ENCODE measurements at places on chromosomes 5 and 9.

DNA sequence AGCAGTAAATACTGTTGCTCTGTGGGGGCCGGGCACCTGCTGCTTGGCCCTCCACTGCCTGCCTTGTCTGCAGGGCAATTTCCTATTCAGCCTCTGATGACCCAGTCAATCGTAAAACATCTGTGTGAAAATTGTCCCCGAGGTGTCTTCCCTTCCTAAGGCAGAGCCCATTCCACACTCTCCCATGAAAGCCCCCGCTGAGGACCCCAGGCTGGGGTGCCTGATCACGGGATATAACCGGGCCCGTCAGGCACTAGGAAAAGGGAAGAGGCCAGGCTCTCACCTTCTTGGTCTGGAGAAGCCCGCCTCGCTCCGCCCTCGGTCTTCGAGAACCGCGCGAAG, 27.2 kb upstream of the SCGB3A1 start:
- DNase-seq = no peak

GRCh38 chr9:128072144-128073021, 4.4 kb downstream of the SLC25A25 start:
- DNase-seq = peak; percentile 76

GRCh38 chr9:136327304-136327974, at the start of gene GPSM1:
Gene GPSM1 (plus strand): TSS chr9:136327539. CDS start chr9:136327696, 157 bp downstream.
- no peak for DNase-seq

DNA sequence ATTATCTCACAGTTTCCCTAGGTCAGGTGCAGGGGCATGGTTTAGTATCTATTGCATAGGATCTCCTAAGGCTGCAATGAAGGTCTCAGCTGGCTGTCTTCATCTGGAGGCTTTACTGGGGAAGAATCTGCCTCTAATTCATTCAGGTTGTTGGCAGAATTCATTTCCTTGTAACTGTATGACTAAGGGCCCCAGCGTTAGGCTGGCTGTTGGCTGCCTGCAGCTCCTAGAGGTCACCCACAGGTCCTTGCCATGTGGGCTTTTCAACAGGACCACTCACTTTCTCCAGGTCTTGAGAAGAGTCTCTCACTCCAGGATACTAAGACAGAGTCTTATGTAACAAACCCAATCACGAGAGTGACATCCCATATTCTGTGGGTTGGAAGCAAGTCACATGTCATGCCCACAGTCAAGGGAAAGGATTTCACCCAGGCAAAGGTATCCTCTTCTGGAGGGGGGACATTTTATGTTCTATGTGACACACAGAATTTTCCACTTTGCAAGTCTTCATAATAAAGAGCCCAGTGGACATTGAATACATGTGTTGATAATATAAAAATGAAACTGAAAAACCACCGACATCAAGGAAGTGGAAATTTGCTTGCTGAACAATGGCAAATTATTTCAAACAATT, 38.2 kb downstream of the HMHB1 start:
- DNase-seq = no peak

DNA sequence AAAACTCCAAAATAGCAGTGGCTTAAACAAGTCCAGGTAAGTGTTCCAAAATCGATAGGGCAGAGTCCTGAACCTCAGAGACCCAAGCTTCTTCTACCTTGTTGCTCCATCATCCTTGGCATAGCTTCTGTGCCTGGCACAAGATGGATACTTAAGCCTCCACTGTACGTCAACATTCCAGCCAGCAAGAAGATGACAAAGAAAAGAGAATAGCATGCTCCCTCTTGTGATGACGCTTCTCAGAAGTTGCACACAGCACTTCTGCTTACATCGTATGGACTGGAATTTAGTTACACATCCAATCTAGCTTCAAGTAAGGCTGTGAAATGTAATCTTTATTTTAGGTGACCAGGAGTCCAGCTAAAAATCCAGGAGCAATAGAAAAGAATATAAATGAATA, 227.4 kb downstream of the ESM1 start:
- DNase-seq = peak; percentile 43

GRCh38 chr5:30051976-30052375, 1141.5 kb upstream of the CDH6 start:
- DNase-seq = no peak

DNA sequence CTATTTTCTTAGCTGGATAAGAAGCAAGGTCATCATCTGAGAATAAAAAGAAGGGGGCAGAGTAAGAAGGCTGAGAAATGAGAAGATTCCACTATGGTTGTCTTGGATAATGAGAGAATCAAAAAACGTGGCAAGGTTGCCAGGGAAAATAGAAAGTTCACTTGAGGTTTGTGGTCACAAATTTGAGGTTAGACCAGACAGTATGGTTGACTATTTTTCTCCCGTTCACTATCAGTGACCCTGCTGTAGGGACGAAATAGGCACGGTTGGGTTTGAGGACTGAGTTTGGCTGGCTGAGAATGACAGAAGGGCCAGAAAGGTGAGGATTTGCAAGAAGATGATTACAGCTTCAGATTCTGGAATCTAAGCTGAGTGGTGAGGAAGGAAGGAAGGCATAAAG, 266.0 kb upstream of the ZNF462 start:
- DNase-seq = no peak

DNA sequence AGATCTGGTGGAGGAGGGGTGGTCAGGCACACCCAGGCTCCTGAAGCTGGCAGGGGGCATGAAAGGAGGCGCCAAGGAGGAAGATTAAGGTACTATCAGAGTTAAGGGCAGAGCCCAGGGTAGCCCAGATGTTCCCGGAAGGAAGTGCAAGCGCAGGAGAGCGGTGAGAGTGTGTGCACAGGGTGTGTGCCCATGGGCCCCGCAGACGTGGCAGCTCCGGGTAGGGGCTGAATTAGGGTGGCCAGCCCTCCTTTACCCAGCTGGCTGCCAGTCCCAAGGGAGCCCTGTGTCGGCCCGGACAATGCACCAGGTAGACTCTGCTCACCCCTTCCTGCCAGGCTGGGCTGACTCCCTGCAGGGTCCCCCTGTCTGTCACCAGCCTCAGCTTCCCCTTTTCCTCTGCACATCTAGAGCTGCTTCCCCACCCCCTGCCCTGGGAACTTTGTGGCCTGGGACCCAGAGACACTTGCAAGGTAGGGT, at the start of gene SMIM33:
SMIM33 (plus strand) TSS at position 184 of the 480 bp plus-strand sequence; CDS start at position 302, 118 bp downstream.
- peak; percentile 30 for DNase-seq

DNA sequence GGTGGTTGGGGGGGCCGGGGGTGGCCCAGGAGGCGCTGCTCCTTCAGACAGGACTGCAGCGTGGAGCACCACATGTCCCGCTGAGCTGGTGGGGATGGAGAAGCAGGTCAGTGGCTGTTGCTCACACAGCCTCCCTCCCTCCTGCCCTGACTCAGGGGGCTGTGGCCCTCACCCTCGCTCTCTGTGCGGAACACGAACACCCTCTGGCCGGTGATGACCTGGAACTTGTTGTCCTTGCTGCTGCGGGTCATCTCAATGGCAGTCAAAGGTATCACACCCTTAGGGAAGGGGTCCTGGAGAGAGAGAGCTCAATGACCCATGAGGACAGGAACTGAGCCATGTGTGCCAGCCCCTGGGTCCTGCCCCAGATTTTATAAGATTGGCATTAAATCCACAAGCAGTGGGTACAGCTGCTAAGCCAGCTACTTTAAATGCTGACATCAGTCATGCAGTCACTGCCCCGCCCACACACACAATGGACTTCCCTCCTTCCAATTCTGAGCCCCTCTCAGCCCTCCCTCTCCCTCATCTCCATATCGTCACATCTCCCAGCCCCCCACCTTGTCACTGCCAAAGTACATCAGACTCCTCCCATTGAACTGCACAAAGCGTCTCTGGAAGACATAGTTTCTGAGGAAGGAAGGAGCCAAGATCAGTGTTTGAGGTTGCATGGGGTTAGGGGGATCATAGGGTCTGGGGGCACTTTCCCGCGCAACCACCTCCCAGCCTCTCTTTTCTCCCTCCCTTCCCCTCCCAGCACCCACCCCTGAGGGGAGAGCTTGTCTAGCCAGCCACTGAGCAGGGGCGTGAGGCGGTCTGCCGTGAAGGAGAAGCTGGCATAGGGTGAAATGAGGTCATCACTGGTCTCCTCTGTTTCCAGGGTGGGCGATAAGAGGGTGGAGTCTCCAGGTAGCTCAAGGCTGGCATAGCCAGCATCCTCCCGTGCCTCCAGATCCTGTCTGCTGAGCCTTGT, 8.9 kb downstream of the ARAP3 start:
- DNase-seq = no peak

DNA sequence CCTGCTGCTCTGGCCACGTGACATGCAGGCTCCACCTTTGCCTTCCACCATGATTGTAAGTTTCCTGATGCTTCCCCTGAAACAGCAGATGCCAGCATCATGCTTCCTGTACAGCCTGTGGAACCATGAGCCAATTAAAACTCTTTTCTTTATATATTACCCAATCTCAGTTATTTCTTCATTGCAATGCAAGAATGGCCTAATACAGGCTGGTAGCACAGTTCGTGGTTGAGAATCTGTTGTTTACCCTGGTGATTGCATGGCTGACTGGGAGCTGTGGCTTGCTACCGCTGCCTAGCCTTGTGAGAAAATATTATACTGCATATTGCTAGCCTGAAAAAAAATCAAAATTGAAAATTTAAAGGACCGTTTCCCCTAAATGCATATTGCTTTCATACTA, 44.8 kb upstream of the PTPN3 start:
- DNase-seq = no peak

GRCh38 chr9:100294341-100294740, 58.4 kb downstream of the TEX10 start:
- no peak for DNase-seq

- peak; percentile 5 for DNase-seq
These were observed 76.8 kb downstream of the AMBP start for GRCh38 chr9:114001410-114001685.

GRCh38 chr9:14027116-14027800, 286.7 kb downstream of the NFIB start:
- DNase-seq = peak; percentile 58

GRCh38 chr5:94057217-94057616, 315.8 kb upstream of the POU5F2 start:
- DNase-seq = no peak

DNA sequence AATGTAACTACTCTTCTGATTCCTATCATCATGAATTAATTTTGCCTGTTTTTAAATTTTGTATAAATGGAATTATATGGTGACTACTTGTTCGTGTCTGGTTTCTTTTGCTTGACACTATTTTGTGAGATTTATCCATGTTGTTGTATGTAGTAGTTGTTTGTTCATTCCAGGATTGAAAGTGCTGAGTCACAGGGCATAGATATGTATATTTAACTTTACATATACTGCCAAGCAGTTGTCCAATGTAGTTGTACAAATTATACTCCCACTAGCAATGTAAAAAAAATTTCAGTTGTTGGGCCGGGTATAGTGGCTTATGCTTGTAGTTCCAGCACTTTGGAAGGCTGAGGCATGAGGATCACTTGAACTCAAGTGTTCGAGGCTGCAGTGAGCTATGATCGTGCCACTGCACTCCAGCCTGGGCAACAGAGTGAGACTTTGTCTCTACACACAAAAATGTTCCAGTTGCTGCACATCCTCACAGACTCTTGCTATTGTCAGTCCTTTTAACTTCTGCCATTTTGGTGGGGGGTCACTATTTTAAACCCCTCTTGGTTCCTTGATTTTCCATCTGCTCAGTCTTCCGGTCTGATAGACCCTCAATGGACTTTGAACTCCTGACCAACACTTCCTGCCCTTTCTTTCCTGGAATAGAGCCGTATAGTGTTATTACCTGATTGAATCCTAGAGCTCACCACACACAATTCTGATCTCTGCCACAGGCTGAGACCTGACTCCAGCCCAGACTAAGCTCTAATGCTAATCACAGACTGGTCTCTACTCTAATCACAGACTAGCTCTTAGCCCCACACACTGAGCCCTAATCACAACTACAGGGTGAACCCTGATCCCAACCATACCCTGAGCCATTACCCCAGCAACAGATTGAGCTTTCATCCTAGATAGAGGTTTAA, 69.3 kb upstream of the MELK start:
- DNase-seq = no peak

DNA sequence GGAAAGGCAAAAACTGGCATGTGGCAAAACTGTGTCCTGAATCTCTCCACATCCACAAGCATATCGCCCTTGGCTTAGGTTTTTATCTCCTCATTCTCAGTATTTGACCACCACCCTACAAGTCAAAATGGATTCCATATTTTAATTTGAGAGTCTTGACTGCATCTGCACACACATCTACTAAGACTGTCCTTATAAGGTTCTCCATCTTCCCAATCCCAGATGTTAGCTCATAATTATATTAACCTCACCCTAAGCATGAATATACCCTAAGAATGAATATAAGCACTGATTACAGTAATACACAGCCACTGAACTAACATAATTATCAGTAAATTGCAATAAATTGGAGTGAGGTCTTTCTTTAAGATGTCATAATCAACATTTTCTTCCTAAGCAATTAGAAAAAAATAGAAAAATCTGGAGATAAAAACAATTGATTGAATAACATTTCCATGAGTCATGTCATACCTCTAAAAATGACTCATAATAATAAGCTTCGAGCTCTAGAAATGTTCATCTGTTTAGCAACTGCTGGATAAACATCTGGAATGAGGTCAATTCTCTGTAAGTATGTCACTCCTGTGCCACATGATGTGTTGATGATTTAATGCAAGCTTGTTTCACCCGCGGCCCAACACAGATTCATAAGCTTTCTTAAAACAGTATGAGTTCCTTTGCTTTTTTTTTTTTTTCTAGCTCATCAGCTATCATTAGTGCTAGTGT, 39.9 kb upstream of the PAM start:
- no peak for DNase-seq

DNA sequence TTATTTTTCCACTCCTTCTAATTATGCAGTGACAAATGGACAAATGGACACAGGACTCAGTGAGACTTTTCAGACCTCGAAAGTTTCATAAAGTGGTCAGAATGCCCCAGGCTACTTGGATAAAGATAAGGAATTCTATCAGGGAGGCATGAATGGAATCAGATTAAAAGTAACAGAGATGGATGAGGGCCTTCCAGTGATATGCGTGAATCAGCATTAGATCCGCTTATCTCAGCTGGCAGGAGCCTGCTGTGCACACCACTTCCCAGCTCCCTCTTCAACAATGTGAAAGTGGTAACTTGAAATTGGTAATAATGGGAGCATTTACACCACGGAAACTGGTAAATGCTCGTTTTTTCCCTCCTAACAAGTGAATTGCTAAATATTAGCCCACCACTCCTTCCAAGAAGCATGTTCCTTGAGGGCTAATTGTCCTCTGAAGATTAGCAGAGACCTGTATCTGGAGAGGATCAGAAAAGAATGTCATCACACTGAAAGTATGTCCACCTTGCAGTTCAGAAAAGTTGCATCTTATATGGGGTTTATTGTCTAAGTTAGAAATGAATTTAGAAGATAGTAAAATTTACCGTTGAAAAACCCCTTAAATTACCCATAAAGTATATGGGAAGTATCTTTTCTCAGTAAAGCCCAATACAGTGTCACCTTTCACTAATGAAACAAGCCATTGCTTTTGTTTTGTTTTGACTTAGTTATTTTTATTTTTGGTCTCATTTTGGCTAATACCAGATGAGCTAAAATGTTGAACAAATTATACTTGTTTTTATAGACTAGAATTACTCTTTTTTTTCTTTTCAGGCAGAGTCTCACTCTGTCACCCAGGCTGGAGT, 125.3 kb downstream of the DPYSL3 start:
- DNase-seq = no peak
